ENCODE measurements at places on chromosomes 12 and 14.

DNA sequence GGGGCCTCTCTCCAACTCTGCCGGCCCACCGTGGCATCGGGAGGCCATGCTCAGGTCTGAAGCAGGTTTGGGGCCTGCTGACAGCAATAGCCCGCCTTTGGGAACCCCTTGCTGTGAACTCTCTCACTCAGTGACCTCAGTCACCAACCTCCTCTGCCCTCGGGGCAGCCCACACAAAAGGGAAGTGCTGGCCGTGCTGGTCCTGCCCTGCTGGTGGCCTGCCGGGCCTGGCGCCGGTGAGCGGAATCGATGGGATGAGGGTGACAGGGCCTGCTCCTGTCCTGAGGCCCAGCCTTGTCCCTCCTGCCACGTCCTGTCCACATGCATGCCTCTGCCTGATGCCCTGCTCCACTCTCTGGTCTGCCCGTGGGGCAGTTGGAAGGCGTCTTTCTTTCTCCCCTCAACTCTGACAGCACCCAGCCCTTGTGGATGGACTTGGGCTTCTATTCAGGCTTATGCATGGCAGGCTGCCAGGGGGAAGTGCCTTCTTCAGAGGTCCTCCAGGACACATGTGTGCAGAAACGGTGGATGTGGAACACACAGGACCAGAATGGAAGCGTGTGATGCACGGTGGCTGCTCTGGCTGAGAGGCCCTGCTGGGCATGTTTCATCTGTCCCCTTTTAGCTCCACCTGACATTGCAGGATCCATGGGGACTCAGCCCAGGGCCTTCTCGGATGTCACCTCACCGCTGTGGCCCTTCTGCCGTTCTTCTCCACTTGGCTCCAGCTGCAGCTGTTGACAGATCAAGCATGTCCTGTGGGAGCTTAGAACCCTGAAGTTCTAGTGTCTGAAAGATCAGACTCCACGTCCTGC is 31.9 kb downstream of the IL31 start:
- DNase-seq, result no peak

- no peak for DNase-seq
Observed at GRCh38 chr14:79475887-79476532, 735.3 kb downstream of the DIO2 start.

DNA sequence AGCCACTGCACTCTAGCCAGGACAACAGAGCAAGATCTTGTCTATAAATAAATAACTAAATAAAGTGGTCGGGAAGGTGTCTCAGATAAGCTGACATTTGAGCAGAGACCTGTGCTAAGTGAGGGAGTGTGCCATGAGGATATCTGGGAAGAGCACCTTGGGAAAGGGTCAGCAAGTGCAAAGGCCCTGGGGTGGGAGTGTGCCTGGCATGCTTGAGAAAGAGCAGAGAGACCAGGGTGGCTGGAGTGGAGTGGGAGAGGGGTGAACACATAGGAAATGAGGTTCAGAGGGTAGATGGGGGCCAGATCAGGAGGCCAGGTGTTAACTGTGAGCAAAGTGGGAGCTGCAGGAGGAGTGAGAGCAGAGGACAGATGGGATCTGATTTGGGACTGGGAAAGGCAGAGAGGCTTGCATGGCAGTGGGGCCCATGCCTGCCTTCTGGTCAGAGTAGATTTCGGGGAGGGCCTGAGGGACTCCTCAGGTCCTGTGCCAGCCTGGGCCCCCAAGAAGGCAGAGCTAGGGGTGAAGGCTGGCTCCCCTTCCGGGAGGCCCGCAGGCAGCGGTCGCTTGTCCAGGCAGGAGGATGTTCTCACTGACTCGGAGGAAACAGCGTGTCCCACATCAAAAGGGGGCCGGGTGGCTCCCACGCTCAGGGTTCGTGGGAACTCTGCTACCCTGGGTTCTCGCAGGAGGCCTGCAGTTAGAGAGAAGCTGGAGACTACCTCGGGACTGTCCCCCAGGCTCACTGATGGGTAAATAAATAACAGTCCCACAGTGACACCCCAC is 32.6 kb downstream of the DTX1 start:
- peak; percentile 55 for DNase-seq

DNA sequence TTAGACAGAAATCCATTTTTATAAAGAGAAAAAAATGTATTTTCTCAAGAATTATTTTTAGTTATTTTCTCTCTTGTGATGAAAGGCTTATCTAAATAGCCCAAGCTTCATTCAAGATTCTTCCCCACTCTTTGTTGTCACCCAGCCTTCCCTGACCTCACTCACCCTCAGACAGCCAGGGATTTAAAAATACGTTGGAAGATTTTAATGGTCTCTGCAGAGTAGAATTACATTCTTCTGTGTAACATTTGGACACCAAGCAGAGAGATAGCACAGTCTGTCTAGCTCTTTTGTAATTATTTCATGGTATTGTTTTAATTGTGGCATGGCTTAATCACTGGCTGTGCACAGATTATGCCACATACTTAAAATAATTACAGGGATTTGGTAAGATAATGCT is 130.3 kb downstream of the IGF1 start:
- no peak for DNase-seq

- no peak for DNase-seq
Observed at GRCh38 chr12:121139286-121139685, 6.6 kb downstream of the P2RX7 start.

DNA sequence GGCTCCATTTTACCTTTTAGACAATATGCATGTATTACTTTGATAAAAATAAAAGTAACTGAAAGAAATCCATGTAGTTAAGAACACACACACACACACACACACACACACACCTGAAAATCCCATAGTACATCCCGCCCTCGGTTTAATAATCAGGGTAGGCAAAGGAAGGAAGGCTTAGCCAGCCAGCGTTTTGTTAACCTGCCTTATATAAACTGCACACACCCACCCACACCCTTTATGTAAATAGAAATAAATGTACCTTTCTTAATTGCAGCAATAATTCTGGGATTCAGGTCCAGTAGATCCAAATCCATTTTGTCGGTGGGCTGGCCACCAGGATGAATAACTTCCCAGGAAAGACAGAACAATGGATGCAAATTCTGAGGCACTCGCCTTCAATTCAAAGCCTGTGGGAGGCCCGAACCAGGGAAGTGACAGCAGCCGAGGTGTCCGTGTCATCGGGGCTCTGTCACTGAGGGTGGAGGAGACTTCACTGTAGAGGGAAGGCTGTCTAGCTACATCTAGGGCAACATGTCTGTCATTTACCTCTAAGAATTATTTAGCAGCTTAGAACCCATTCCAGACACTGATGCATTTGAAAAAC is 4.4 kb downstream of the XRCC3 start:
- DNase-seq, result no peak

- no peak for DNase-seq
Observed at GRCh38 chr14:57168138-57168679, 100.5 kb downstream of the EXOC5 start.

DNA sequence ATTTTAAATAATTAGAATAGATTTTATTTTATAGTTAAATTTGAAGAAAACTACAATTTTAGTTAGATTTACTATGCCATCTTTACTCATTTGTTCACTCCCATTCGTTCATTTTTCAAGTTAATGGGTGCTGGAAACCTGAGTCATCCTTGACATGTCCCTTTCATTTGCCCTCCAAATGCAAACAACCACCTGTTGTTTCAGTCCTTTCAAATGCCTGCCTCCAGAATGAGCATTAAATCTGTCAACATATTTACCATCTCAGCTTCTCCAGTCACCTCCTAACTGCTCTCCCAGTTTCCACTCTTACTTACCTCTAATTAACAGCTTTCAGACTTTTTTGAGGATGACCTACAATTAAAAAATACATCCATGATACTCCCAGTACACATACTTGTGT is 375.5 kb downstream of the RAD51B start:
- no peak for DNase-seq

- DNase-seq, result no peak
Observed at GRCh38 chr14:99905121-99905520, 111.9 kb downstream of the EML1 start.

DNA sequence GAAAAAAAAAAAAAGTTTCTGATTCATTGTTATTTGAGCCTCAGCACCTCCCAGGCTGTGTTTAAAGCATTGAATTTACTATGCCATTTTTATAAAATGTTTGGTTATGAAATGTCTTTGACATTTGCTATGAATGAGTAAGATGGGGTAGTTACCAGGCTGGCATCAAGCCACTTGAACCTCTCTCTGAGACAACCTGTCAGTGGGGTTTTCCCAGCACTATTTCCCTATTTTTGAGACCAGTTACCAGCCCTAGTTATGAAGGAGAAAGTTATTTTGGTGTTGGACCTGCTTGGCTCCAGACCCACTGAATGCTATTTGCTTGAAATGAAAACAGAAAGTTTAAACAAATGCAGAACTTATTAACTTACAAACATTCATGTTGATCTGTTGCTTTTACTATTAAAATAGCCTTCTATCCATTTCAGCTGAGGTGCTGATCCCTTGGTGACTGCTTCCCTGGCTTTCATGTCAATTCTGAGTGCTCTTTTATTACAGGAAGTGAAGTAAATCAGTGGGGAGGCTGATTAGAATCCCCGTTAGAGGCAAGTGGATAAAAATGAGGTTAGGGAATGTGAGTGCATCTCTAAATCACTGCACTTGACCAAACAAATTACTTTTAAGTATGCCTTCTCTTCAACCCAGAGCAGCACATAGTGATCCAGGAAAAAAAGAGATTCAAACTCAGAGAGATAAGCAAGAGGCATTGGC is 37.8 kb downstream of the LLPH start:
- DNase-seq, result no peak

DNA sequence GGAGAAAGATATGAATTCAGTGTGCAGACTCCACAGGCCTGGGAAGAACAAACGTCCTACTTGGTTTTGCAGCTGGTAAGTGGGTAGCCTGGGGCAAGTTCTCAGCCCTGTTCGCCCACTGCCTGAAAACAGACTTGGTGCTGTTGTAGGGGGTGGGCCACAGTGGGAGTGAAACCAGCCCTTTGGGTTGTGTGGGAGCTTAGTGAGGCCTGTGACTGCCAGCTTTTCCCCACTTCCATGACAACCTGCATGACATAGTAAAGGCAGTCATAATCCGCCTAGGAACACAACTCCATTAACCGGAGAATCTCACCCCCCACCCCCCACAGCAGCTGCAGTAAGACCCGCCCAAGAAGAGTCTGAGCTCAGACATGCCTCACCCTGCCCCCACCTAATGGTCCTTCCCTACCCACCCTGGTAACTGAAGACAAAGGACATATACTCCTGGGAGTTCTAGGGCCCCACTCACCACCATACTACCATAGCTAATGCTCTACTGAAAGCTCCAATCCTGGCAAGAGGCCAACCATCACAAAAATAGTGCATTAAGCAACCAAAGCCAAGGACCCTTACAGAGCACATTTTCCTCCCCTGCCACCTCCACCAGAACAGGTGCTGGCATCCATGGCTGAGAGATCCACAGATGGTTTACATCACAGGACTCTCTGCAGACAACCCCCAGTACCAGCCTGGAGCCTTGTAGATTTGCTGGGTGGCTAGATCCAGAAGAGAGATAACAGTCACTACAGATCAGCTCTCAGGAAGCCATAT is 39.8 kb upstream of the LMNTD1 start:
- DNase-seq, result no peak

DNA sequence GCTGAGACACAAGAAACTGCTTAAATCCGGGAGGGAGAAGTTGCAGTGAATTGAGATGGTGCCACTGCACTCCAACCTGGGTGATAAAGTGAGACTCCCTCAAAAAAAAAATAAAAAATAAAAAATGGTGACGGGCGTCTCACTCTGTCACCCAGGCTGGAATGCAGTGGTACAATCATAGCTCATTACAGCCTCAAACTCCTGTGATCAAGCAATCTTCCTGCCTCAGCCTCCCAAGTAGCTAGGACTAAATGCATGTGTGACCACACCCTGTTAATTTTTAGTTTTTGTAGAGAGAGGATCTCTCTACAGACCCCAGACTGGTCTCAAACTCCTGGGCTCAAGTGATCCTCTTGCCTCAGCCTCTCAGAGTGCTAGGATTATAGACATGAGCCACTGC is 9.1 kb downstream of the SNX6 start:
- DNase-seq, result no peak

- DNase-seq, result no peak
Observed at GRCh38 chr12:13961971-13962370, 19.4 kb downstream of the GRIN2B start.

- DNase-seq, result no peak
Observed at GRCh38 chr12:46522071-46522470, 149.5 kb upstream of the SLC38A2 start.
